GM20000 (cell line): ENCODE measurements at places on chromosomes 11 and 22.

DNA sequence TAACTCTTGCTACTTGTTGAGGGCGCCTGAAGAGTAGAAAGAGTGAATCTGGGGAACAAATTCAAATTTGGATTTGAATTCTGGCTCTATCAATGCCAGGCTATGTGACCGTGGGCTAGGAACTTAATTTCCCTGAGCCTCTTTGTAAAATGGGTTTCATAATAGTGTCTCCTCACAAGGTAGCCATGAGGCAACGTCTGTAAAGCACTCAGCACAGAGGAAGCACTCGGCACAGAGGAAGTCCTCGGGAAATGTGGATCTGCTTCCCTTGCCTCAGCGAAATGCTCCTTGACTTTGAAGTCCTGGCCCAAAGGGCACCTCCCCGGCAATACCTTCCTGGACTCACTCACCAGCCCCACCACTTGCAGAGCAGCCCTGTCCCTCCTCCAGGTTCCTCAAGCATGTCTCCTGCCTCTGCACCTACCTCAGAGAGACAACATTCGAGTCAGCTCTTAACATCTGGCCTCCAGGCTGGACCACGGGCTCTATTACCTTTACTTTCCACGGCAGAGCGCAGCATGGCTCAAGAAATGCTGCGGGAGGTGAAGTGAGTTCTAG is 17.7 kb downstream of the CD6 start:
- DNase-seq: no peak

DNA sequence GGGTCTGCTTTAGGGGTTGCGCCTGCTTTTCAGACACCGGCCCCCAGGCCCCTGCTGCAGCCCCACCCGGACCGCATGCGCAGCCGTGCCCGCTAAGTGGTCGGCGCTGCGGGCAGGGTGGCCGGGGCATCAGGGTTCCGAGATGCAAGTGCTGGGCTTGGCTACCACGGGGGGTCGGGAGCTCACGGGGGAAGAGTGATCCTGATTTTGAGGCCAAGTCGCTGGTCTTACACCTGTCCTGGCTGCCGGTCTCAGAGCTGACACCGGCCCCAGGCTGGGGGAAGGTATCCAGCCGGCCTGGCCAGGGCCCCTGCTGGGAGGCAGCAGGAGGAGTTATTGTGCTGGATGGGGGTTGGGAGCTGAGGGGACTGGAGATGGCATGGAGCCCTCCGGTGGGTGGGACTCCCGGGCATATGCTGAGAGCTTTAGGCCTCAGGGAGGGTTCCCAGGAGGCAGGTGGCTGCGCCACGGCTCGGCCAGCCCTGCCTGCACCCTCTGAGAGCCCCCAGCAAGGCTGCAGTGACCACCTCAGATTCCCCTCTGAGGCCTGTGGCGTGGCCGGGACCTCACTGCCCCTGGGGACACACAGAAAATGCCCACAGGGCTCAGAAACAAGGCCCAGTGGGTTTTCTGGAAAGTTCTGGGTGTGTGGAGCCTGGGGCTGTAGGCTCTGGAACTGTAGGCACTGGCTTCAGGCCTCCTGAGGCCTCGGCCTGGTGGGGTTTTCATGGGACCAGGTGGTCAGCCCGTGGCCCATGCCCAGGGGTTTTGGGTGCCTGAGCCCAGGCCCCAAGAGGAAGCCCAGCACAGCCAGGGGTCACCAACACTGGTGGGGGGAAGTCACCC is 4.4 kb upstream of the MUC5AC start:
- DNase-seq: no peak

GRCh38 chr22:46598737-46599424 is 21.3 kb upstream of the GRAMD4 start:
- DNase-seq: no peak

DNA sequence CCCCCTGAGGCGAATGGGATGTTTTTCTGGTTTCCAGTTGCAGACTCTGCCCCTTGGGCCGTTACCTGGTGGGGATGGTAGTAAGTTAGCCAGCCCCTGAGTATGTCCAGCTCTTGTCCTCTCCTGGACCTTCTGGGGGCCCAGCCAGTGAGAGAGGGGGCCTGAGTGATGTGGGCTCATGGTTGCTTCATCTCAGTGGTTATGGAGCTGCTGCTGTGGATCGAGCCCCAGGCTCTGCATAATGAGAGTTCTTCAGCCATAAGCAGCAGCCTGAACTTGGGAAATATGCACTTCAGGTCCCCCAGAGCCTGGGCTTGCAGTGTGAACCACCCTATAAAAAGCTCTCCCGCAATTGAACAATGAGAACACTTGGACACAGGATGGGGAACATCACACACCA is 5.9 kb downstream of the TMPRSS13 start:
- no peak for DNase-seq

DNA sequence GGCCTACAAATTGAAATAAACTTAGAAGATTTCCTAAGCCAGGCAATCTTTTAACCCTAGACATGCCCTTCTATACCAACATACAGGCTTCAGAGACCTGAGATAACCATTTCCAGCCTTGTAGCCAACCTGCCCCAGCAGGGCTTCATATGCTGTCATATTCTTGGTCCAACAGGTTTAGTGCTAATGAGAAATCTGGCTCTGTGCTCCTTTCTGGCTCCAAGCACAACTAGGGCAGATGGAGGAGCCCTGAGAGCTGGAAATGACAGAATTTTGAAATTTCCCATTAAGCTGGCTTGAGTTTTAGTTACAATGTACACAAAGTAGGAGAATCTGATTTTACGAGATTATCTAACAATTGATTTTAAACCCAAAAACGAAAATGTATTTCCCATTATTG is 323.0 kb upstream of the CCDC90B start:
- no peak for DNase-seq

- no peak for DNase-seq
Measured at GRCh38 chr22:40081662-40082061, 86.9 kb downstream of the FAM83F start.

DNA sequence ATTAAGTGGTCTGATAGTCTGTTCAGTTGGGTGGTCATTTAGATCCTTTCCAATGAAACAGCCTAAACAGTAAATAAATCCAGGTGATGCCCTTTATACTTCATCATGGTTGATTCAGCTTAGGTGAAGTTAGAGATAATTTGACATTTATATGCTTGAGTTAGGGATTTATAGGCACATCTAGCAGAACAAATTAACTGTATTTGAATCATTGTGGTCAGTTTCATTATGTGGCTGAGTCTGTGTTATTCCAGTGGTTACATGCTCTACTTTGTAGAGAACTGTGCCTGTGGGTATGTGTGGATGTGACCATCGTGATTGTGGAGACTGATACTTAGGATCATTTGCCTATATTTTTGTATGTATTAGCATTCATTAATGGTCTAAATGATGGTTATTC is 194.6 kb downstream of the DDX10 start:
- DNase-seq: no peak

DNA sequence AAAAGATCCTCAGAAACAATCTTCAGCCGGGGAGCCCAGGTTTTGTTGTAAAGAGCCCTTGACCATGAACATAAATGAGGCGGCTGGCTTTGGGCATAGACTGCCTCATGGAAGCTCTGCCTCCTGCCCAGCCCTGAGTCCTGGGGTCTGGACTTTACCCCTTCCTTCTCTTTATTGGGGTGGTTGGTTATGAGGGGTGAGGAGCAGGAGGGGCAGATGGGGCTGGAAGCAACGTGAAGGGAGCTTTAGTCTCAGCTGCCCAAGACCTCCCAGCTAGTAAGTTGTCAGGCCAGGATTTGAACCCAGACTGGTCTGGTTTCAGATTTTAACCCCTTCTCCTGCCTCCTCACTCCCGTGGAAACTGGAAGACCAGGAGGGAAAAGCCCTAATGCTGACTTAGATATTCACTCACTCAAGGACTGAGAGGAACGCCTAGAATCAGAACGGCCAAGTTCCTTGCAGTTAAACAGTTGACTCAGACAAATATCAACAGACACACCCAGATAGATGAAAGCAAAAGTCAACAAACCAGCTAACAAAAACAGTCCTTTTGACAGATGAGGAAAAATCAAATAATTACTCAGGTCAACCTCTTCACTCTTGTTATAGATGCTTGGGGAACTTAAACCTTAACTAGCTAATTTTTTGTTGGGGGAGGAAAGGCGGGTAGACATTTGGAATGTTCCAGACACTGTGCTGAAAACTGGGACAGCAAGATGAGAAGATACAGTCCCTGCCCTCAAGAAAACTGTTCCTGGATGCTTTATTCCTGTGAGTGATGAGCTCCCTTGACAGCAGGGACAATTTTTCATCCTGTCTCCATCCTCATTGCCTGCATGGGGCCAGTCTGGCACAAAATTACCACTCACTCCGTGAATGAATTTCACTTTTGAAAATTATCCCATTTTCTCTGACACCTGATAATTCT is 20.8 kb upstream of the ARRB1 start:
- no peak for DNase-seq

- DNase-seq: no peak
Measured at GRCh38 chr11:111351374-111352055, 27.6 kb downstream of the POU2AF1 start.

DNA sequence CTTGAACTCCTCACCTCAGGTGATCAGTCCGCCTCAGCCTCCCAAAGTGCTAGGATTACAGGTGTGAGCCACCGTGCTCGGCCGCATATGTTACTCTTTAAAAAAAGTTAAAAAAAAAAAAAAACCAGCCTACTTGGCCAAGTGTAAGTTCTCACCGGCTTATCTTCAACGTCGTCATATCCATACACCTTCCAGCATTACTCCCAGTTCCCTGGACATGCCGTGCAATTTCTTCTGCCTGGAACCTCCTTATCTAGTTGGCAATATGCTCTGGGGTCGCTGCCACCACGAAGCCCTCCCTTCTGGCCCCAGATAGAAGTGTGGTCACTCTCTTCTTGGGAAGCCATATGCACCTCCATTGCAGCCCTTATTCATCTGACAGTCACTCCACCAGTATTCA is 36.3 kb upstream of the CBX7 start:
- DNase-seq: no peak

- no peak for DNase-seq
Measured at GRCh38 chr11:1276041-1276790, 33.2 kb downstream of the TOLLIP start.

GRCh38 chr11:12552692-12553091 is 121.5 kb upstream of the TEAD1 start:
- no peak for DNase-seq

DNA sequence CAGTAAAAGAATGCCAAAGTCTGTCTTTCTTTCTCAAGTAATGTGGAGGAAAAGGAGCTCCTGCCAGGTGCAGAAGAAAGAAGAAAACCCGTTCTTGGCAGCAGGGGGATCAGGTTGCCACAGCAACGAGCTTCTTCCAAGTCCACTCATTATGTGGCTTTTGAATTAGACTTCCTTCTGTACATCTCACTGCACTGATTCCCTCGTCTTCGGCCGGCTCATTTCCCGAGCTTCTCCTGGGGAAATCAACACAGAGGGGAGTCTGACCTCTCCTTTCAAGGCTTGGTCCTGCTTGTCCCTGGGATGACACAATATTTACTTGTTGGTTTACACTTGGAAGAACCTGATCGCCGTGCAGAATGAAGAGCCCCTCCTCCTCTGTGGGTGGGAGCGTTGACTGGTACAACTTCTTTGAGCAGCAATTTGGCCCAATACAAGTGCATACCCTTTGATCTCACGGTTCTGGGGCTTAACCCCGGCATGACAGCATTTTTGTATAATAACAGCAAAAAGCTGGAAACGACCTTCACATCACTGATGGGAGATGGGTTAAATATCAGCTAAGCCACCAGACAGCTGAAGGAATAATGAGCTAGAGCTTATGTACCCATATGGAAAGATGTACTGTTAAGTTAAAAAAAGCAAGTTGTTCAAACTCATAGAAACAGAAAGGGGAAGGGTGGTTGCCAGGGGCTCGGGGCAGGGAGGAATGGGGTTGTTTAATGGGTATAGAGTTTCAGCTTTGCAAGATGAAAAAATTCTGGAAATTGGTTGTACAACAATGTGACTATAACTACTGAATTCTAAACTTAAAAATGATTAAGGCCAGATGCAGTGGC is 35.4 kb downstream of the MCHR1 start:
- DNase-seq: no peak

DNA sequence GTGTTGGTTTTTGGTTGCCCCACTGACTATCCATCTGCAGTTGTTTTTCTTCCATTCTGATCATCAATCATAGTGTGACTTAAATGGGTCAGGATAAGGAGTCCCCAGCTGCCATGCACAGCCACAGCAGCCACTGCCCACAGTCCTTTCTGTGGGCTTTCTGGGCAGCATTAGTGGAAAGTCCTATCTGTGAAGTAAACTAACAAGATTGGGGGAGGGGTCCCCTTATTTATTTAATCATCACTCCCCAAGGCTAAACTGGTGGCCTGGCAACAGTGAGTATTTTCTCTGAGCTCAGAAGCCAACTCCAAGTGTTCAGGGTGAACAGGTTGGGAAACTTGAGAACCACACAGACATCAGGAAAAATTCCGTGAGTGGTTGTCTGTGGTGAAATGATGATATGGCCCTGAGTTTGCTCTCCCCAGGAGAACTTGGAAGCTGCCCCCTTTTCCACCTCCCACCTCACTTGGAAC is 145.0 kb downstream of the CCDC34 start:
- no peak for DNase-seq

GRCh38 chr11:87358461-87358860 is 320.7 kb downstream of the TMEM135 start:
- no peak for DNase-seq

- DNase-seq: no peak
Measured at GRCh38 chr11:57646799-57647303, 2.9 kb downstream of the YPEL4 start.

GRCh38 chr22:37239336-37240239 is 4.5 kb downstream of the RAC2 start:
- no peak for DNase-seq

GRCh38 chr11:21492931-21493330 is 700.0 kb upstream of the ANO5 start:
- no peak for DNase-seq

DNA sequence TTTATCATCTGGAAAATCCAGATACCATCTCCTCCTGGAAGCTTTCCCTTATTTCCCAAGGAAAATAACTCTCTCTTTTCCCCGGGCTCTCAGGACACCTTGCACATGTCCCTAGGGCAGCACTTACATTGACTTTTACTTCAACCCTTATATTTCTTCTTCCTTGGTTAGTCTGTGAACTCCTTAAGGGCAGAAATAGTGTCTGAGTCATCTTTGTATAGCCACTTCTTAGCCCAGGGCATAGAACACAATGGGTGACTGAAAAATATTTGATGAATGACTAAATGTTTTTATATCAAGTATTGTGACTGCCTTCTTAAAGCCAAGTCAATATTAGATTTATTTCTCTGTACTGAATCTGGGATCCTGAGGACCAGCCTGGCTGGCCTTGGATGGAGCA is 45.4 kb upstream of the MYOD1 start:
- no peak for DNase-seq
